Renal pelvis (tissue), 12 donors: ENCODE measurements at places on chromosomes 3 and 15. TPM values are rescaled to one million over a fixed set of nuclear protein-coding genes. Genes with fewer than 3 reads are reported as not detected.

- no peak for DNase-seq
Observed at GRCh38 chr3:99658274-99658673, 19.9 kb downstream of the COL8A1 start.

DNA sequence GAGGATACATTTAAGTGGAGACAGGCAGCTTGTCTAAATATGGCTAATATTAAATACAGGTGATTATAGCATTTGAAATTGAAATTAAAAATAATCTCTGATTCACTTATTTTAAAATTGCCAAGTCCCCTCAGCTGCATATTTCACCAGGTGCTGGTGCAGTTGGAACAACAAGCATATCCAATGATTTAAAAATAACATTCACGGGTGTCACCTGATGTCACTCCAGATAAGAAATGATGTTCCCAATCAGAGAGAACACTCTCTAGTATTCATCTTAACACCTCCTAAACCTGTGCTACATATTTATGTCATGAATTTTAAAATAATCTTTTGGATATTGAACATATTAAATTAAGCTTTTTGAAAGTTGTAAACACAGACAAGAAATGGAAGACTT, 249.9 kb downstream of the CADM2 start:
- no peak for DNase-seq

GRCh38 chr3:14224895-14225294, 46.3 kb downstream of the LSM3 start:
- no peak for DNase-seq

GRCh38 chr3:61080737-61081445, 170.4 kb downstream of the FHIT start:
- DNase-seq = no peak

GRCh38 chr3:86938416-86939105, 52.4 kb downstream of the VGLL3 start:
- no peak for DNase-seq

The NME9 gene
- 3.4 TPM for polyA plus RNA-seq

The SNX33 gene
- 22.3 TPM for polyA plus RNA-seq

The LIPC gene
- 13.0 TPM for polyA plus RNA-seq
